ENCODE measurements at places on chromosomes 6 and 20.

GRCh38 chr6:156065849-156066248 lies 610.2 kb upstream of the NOX3 start:
- no peak for DNase-seq

- no peak for DNase-seq
Observed at GRCh38 chr20:20334489-20334888, 33.4 kb upstream of the INSM1 start.

DNA sequence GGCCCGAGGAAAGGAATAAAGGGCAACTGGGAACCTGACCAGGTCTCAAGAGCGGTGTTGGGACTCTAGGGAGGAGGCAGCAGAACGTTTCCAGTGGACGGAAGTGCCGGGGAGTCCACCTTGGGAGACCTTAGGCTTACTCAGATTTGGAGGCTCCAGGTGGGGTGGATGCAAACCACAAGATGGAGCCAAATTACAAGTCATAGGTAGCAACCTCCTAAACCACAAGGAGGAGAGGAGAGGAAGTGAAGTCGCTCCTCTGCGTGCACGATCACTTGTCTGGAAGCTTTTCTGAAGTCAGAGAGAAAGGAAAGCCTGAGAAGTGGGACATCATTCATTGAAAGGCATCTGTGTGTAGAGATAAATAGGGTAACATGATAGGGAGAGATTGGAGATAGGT lies 9.3 kb downstream of the HLA-DOA start:
- no peak for DNase-seq

DNA sequence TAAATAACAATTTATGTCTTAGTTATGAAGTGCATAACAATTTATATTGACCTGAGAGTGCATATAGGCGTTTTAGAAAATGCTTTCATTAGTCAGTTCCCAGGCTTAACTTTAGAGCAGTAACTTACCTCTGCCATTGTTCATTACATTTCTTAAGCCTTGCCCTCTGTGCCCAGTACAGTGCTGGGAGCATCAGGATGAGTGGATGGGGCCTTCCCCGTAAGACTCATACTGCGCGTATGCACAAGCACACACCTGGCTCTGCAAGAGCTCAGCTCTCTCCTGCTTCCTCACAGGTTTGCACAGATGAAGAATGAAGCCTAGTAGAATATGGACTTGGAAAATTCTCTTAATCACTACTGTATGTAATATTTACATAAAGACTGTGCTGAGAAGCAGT lies 125.0 kb downstream of the MAP3K4 start:
- no peak for DNase-seq

GRCh38 chr6:36999751-37000125 lies 5.7 kb upstream of the FGD2 start:
- DNase-seq = no peak

DNA sequence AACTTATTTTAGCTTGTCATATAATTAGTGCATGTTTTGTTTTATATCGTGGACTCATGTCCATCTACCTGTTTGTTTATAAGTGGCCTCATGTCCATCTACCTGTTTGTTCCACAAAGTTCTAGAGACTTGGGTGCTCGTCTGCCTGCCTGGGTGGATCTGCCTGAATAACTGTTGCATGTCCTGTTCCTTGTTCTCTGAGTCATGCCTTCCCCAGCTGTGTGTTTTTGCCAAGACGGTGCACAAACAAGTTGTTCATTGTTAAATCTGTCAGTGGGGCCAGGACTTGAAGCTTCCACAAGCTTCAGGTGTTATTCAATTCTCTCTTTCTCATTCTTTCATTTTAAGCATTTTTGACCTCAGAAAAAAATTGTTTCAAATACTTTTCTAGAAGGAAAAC lies 358.0 kb upstream of the CITED2 start:
- no peak for DNase-seq

- DNase-seq = no peak
Observed at GRCh38 chr6:47197682-47198640, 111.7 kb downstream of the TNFRSF21 start.

DNA sequence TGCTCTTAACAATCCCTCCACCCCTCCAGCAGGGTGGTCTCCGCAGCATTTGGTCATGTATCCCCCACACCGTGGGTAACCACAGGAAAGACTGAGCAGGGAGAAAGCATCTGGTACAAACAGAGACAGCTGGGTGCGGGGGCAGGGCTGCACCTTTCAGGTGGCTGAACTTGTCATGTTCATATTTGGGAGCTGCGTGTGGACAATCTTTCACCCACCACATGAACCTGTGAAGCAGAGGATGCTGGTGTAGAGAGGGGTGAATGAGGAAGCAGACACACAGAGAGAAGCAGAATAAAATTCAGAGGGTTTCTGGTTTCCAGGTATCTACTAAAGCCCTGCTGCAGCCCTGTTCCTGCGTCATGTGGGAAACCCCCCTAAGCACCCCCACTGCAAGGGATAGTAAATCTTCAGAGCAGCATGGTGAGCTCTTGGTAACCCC lies 8.9 kb downstream of the GFOD1 start:
- DNase-seq = no peak

DNA sequence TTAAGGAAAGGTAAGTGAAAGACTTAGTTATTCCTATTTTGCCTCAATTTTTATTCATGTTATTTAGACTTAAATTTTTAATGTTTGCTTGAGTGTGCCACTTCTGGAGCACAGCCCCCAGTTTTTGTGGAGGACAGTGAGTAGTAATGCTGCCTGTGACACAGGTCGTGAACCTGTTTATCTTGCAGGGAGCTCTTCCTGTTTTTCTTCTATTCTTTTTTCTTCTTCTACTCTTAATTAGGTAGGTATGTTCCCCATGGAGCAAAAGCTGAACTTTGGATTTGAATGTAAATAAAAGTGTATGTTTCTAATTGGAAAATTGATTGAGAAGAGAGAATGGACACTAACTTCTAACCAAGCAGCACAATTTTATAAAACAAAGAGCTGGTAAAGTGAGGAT lies 12.3 kb downstream of the SMPDL3A start:
- DNase-seq = no peak

- no peak for DNase-seq
Observed at GRCh38 chr6:129186988-129187387, 304.1 kb downstream of the LAMA2 start.

DNA sequence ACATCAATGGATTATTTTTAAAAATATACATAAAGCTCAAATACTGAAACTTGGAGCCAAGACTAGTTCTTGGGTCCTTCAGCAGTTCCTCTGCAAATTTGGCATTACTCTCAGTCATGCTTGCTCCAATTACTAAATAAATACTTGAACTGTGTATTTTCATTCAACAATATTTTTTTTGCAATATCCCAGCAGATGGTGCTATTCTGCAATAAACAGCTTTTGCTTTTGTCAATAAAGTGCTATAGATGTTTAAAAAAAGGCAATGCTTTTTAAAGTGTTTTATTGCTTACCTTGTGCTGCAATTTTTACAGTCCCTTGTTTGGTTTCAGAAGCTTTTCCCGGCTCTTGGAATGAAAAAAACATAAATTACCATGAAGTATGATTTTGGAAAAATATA lies 243.4 kb downstream of the TRDN start:
- no peak for DNase-seq

- DNase-seq = no peak
Observed at GRCh38 chr6:113758826-113759574, 98.1 kb upstream of the MARCKS start.

- no peak for DNase-seq
Observed at GRCh38 chr6:74357321-74357720, 661.3 kb downstream of the CD109 start.

- DNase-seq = no peak
Observed at GRCh38 chr20:8002056-8002455, 17.5 kb downstream of the TMX4 start.

- DNase-seq = no peak
Observed at GRCh38 chr20:16711661-16712258, 18.1 kb upstream of the SNRPB2 start.

- DNase-seq = no peak
Observed at GRCh38 chr6:37547564-37548061, 47.9 kb upstream of the CCDC167 start.

DNA sequence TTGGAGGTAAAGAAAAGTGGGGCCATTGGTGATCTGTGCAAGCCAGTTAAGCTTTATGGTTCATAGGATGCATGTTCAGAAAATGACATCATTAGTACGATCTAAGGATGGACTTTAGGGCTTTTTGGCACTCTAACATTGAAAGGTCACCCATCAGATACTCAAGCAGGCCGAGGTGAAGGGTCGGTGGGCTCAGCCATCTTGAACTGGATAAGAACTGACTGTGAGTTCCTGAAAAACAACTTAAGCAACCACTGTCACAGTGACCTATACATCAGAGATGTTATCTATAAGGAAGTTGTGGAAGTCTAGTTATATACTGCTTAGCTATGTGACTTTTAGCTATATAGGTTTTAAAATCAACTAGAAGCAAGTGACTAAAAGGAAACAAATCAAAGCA lies 13.0 kb upstream of the ITCH start:
- DNase-seq = no peak

DNA sequence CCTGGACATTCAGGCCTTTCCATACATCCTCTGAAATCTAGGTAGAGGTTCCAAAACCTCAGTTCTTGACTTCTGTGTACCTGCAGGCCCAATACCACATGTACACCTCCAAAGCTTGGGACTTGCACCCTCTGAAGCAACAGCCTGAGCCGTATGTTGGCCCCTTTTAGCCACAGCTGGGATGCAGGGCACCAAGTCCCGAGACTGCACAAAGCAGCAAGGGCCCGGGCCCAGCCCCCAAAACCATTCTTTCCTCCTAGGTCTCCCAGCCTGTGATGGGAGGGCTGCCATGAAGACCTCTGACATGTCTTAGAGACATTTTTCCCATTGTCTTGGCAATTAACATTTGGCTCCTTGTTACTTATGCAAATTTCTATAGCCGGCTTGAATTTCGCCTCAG lies 107.4 kb upstream of the FRMD1 start:
- DNase-seq = no peak

GRCh38 chr6:11712760-11713159 lies 65.8 kb downstream of the ADTRP start:
- DNase-seq = no peak

DNA sequence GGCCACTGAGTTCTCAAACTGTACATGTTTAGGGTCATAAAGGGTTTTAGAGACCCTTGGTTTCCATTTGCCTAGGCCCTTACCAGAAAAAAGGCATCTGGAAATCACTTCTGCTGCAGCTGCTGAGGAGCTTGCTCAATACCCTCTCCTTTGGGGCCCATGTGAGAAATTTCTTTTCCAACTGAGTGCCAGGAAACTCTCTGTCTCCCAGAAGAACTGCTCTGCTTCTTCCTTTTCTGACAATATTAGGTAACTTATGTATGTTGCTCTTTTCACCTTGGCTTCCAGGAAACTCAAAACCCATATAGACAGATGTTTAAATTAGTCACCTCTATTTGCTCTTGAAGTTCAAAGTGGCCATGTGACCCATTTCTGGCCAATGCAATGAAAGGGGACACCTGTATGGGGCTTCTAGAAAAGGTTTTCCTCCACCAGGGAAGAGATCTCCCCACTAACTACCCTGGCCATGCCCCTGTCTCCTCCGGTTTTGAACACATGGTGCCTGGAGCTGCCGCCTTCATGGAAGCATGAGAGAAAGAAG lies 121.6 kb downstream of the PREX1 start:
- DNase-seq = no peak

DNA sequence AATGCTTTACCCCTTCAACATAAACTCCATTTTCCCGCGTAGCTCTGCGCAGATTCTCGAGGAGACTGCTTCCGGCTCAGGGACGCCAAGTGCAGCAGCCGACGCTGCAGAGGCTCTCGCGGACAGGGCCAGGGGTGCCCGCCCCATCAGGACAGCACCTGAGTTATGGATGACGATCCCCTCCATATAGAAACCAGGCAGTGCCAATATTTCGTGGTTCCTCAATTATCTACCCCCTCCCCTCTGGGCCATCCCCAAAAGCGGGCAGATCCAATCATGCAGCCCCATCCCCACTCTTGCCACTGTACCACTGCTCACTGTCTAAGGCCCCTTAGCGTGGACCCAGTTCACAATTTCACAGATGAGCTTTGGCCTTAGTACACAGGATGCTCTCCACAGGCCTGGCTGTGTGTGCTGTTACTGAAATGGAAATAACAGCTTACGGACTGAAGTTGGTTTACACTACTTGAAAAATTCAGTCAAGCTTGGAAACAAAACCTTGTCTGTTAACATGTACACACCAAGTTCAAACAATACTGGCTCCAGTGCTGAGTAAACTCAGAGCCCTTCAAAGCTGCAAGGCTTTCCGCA lies 74.5 kb downstream of the DACT2 start:
- DNase-seq = no peak

DNA sequence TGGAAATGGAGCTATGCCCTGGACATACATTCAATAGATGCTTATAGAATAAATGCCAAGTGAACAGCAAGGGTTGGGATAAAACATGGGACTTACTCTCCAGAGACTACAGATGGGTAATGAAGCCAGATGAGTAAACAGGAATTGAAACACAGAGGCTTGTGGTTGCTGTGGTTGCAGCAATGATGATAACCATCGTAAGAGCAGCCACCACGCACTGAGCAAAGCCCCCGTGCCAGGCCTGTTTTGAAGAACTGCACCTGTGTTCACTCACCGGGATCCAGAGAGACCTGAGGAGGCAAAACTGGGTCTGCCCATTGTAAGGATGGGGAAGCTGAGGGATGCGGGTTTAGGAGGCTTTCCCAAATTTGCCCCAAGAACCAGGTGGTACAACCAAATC lies 431.1 kb upstream of the CDH4 start:
- DNase-seq = no peak

GRCh38 chr6:91415031-91415605 lies 828.2 kb upstream of the MAP3K7 start:
- DNase-seq = no peak

DNA sequence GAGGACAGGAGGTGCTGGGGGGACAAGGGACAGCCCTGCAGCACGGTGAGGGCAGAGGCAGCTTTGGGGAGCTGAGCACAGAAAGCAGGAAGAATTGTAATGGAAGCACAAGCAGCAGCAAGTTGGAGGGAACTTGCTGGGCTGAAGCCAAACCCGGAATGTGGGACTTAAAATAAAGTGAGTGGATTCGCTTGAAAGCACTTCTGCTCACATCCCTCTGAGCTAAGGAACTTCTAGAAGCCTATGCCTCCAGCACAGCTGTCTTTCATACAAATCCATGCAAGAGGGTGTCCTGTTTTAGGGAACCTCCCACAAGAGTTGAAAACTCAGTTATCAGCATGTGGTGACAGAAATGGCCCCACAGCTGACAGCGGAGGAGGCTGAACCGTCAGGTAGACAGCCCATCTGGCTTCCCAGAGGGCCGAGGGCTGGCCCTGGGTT lies 71.4 kb upstream of the MLN start:
- DNase-seq = no peak

- no peak for DNase-seq
Observed at GRCh38 chr6:124420116-124420840, 542.0 kb upstream of the RNF217 start.

DNA sequence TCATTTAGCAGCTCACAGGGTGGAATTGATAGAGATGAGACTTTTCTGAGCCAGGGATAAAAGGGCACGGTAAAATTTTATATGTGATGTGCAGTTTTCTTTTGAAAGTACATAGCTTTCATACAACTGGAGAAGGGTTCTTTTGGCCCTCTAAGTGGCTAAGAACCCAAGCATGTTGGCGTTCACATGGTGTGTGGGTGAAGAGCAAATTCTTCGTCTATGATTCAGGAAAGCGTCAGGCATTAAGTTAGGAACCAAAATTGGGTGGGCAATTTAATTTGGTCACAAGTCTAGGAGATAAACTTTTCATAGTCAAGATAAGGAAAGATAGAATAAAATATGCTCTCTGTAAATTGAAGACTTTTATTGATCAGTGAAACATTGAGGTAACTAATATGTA lies 153.9 kb downstream of the UTRN start:
- DNase-seq = no peak

- no peak for DNase-seq
Observed at GRCh38 chr20:24686156-24686555, 216.7 kb downstream of the SYNDIG1 start.

Data from retina (tissue), 1 donor.